ENCODE measurements at places on chromosomes 13 and 19.

DNA sequence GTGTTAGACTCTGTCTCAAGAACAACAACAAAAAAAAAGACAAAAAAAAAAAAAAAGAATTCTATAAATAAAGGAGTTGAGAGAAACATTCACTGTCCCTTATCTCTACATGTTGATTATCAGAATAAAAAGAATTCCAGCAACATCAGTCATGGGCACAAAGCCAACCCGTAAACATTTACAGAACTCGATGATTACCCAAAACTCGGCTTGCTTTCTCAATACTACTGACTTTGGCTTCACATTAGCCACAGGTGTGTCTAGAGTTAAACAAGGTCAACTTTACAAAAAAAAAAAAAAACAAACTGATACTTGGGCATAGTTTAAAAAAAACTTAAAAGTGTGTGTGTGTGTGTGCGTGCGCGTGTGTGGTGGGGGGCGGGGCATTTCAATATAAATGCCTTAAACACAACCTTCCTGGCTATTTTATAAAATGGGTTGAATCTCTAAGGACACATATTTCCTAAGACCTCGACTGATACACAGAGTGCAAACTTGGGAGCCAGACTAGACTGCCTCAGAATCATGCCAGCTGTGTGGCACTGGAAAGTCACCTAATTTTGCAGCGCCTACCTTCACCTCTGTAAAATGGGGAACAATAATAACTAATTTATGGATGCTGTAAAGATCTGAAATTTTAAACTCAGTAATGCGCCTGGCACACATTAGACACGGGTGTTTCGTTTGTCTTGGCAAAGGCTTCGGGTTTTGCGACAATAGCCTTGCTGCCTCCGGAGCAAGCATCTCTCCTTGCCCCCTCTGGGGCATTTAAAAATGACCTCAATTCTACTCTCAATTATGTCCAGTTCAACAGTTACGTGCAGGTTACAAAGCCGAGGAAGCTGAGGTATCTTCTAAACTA, 922 bp downstream of the EBPL start:
- DNase-seq = no peak

GRCh38 chr19:38813323-38813722, 578 bp upstream of the LGALS4 start:
- no peak for DNase-seq

- peak; percentile 5 for DNase-seq
Measured at GRCh38 chr13:73519396-73520116, 460.8 kb downstream of the KLF5 start.

GRCh38 chr19:41700381-41701195, 7.8 kb upstream of the CEACAM5 start:
- DNase-seq = no peak

GRCh38 chr19:18626906-18627305, 9.9 kb upstream of the KLHL26 start:
- no peak for DNase-seq

DNA sequence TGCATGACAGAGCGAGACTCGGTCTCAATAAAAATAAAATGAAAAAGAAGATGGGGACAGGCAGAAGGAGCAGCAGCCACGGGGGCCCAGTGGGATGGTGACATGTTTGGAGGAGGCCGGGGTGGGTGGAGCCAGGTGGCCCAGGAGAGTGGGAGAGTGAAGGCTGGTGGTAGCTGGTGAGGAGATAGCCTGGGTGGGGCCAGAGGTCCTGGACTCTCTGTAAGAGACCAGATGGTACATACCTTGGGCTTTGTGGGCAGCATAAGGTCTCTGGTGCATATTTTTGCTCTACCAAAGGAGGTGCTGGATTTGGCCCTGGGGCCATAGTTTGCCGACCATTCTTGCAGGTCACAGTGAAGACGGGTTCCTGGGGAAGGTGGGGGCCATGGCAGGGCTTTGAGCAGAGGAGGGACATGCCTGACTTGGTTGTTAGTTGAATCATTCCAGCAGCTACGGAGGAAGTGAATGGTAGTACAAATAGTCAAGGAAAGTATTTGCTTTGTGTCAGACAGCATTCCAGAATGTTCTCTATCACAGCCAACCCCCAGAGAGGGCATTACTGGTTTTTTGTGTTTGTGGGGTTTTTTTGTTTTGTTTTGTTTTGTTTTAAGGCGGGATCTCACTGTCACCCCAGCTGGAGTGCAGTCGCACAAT, 69.1 kb downstream of the ARHGEF18 start:
- no peak for DNase-seq

GRCh38 chr19:5290336-5291262, 50.0 kb downstream of the PTPRS start:
- DNase-seq = no peak

- no peak for DNase-seq
Measured at GRCh38 chr13:43364210-43365038, 341.0 kb downstream of the DNAJC15 start.

- no peak for DNase-seq
Measured at GRCh38 chr13:100102042-100102441, 13.1 kb downstream of the PCCA start.

DNA sequence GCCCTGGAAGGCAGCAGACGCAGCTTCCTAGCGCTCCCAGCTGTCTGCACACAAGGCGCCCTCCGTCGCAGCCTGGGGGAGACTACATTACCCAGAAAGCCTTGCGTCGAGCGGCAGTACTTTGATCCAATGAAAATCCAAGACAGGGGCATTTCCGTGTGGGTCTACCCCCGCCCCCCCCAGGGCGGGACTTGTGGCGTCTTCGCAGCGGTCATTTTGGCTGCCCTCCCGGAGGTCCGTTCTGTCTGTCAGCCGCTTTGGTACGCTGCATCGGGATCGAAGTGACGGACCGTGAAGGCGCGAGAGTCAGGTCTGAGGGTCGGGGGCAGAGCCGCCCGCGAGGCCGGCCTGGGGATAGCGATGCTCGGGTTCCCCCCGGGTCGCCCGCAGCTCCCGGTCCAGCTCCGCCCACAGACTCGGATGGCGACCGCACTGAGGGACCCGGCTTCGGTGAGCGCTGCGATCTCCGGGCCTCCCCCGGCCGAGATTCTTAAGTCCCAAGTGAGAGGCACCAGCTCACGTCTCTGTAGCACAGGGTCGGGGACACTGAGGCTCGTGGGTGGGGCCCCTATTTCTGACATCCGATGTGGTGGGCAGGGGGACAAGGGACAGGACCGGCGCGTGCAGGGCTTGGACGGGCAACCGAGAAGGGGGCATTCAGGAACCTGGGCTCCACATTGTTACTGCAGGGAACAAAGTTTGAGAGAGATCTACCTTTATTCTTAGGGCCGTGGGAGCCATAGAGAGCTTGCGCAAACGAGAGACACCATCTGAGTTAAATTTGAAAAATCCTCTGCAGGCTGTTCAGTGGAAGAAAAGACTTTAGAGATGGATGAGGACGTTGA, at the start of gene ZNF211:
TSS of gene ZNF211 (plus strand) at position 182 of the 845 bp plus-strand sequence. CDS start at position 361, 179 bp downstream.
- peak; percentile 91 for DNase-seq

GRCh38 chr13:95267662-95268342, 33.4 kb downstream of the ABCC4 start:
- DNase-seq = no peak

GRCh38 chr19:39307822-39308530, 11.8 kb downstream of the IFNL1 start:
- no peak for DNase-seq

DNA sequence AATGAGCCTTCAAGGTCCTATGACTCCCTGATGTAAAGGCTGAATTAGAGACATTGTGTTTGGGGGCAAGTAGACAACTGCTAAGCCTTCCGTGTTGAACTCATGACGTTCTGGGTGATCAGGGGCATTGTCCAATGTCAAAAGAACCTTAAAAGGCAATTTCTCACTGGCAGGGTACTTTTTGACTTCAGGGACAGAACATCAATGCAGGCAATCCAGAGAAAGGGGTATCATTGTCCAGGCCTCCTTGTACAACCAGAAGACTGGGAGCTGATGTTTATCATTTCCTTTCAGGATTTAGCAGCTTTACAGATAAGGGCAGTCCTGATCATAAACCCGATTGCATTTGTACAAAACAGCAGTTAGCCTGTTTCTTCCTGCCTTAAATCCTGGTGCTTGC, 25.0 kb upstream of the SMAD9 start:
- DNase-seq = no peak

- no peak for DNase-seq
Measured at GRCh38 chr19:1136621-1137317, 33.0 kb downstream of the GPX4 start.

GRCh38 chr13:28991764-28992163, 171.6 kb downstream of the MTUS2 start:
- DNase-seq = no peak

DNA sequence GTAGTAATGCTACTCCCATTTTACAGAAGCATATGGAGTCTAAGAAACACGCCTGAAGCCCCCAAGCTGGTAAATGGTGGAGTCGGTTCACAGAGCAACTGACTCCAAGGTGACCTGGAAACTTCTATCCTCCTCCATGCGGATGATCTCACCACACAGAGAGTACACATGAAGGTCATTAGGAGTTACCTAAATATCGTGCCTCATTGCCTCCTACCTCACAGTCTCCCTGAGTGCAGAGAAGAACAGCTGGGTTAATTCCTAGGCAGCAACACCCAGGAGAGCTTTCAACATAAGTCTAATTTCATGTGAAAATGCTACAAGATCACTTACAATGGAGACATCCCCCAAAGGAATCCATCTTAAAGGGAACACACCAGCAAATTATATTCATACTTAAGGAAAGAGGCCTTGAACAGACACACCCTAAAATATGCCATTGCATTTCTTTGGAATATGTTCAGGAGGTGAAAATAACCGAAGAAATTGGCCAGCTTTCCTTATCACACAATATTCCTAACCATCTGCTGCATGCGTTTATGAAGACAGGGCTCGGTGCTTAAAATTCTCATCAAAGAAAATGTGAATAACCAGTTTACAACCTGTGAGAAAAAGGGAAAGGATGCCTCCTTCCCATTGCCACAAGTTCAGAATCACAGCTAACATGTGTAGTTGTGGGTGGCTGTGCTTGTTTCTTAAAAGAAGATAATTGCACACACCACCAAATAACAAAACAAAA, 203.6 kb upstream of the NBEA start:
- no peak for DNase-seq

DNA sequence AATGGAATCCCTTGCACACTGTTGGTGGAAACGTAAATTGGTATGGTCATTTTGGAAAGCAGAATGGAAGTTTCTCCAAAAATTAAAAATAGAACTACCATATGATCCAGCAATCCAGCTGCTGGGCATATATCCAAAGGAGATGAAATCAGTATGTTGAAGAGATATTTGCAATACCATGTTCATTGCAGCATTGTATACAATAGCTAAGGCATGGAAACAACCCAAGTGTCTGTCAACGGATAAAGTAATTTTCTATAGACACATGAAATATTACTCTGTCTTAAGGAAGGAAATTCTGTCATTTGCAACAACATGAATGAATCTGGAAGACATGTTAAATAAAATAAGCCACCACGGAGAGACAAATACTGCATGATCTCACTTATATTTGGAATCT, 124.7 kb downstream of the GPC5 start:
- no peak for DNase-seq

- no peak for DNase-seq
Measured at GRCh38 chr19:18865973-18866799, 29.8 kb downstream of the CERS1 start.

GRCh38 chr13:50417597-50417996, 402.4 kb downstream of the KCNRG start:
- DNase-seq = no peak

- DNase-seq = no peak
Measured at GRCh38 chr13:51520524-51520923, 63.7 kb upstream of the WDFY2 start.

- DNase-seq = no peak
Measured at GRCh38 chr13:45258334-45258675, 57.5 kb upstream of the KCTD4 start.

DNA sequence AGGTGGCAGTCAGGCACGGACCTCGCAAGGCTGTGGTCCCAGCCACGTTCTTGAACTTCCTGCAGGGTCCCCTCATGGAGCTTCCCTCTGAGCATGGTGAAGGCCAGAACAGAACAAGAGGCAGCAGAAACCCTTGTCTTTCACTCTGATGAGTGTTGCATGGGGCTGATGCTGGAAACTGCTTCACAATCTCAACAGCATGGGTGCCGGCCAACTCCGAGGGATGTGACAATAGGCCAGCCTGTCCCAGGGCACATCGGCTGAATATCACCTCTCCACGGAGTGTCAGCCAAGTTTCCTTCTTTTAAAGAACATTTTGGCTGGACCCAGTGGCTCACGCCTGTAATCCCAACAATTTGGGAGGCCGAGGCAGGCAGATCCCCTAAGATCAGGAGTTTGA, 173.9 kb downstream of the FOXO1 start:
- no peak for DNase-seq

DNA sequence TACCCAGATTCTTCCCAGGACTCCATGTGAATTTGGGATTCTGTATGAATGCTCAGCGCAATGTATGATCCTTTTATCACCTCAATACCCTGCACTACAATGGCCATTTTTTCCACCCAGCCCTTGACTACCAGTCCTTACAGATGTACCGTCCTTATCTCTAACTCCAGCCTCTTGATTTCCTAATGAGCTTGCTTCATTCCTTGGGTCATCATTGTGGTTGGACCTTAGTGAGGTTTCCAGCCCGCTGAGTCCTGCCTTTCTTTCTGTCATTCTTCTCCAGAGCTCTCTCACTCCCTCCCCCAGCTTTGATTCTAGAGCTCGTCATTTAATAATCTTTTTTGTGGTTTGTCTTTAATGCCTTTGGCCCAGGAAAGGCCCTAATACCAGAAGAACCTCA, 438.5 kb downstream of the ZNF536 start:
- DNase-seq = no peak

DNA sequence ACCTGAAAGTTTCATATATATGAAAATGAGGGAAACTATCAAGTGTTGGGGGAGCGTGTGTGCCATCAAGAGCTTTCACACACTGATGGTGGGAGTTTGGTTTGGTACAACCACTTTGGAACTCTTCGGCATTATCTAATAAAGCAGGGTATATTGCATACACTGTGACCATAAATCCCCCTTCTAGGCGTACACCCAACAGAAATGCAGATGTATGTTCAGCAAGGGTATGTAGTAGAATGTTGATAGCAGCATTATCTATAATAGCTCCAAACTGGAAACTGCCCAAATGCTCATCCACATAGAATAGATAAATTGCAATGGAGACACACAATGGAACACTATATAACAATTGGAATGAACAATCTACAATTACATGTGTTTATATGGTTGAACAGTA, 70.8 kb downstream of the FAM216B start:
- no peak for DNase-seq

All from NCI-H774 (cell line).